M059J (cell line): ENCODE measurements at places on chromosomes 16 and 17.

- DNase-seq: no peak
Observed at GRCh38 chr17:64400642-64401041, 10.0 kb upstream of the PECAM1 start.

GRCh38 chr16:6374821-6375220 is 957.8 kb upstream of the RBFOX1 start:
- DNase-seq: no peak

DNA sequence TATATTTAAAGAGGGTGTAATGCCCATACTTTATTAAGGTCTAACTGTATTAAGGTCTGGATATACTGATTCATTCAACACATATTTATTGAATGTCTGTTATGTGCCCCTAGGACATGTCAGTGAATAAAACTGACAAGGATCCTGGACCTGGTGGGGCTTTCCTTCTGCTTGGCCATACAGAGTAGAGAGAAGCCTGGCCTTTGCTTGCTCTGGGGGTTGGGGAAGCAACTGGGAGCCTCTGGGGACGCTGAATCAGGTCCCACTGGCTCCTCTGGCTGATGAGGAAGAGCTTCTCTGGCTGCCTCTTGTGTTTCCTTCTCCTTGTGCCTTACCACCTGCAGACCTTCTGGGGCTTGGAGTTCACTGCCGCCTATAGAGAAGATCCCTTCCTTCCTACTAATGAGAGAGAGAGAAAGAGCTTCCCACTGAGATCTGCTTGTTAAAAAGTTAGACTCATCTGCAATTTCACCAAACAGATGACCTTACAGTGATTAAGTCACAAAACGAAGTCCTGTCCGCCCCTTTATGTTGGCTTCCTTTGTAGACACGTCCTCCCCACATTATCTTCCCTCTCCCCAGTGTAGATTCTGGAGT is 49.7 kb downstream of the MSI2 start:
- peak; percentile 54 for DNase-seq

DNA sequence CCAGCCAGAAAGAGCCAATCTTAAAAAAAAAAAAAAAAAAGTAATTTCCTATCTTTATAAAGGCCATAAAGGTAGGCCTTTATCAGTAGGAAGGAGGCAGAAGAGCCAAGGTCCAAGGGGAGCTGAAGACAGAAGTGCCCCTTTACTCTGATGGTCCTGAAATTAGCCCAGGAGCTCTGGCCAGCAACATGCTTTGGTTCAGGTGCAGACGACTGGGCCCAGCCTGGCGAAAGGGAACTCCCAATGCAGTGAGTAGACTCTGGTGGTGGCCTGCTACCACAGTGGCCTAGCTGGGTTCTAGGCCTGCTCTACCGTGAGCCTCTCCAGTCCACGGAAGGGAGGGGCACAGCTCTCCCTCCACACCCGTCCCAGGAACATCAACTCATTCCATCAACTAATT is 23.1 kb upstream of the MEIOB start:
- no peak for DNase-seq

GRCh38 chr17:12421646-12422306 is 243.9 kb upstream of the MYOCD start:
- peak; percentile 67 for DNase-seq

GRCh38 chr16:85528528-85529387 is 84.4 kb upstream of the GSE1 start:
- DNase-seq: no peak

GRCh38 chr16:50103764-50104163 is 38.0 kb downstream of the HEATR3 start:
- DNase-seq: no peak

DNA sequence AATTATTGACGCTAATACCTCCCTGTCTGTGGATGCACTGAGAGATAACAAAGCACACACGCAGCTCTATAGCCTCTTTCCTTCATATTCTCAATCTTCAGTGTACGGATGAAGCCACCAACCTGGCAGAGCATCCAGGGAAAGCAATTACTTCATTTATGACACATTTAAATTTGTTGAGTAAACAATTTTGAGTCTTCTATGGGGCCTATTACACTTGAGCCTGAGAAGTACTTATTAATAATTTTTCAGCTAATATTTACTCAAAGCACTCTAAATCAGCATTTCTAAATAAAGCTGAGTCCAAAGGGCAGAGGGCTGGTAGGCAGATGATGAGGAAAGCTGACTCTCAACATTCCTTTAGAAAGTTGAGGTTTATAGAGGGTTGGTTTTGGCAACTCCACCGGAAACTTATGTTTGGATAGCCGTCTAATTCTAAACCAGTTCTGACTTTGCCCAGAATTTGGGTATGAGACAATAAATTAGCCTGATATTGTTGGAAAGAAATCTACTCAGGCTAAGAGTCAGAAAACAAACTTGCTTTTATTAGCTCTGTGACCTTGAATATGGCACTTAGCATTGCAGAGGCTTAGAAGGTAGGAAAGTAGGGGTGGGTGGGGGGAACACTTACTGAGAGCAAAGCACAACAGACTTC is 643.5 kb downstream of the CDH11 start:
- peak; percentile 68 for DNase-seq

- peak; percentile 69 for DNase-seq
Observed at GRCh38 chr17:12599186-12599920, 66.3 kb upstream of the MYOCD start.

GRCh38 chr17:20095336-20096080 is 86.3 kb downstream of the SPECC1 start:
- DNase-seq: peak; percentile 53

GRCh38 chr17:28576758-28577465 is at the start of gene ALDOC:
ALDOC (minus strand) TSS chr17:28576895; CDS start chr17:28575532, 1,363 bp downstream.
- peak; percentile 26 for DNase-seq

GRCh38 chr16:77191259-77191969 is 424 bp downstream of the MON1B start:
- peak; percentile 20 for DNase-seq

DNA sequence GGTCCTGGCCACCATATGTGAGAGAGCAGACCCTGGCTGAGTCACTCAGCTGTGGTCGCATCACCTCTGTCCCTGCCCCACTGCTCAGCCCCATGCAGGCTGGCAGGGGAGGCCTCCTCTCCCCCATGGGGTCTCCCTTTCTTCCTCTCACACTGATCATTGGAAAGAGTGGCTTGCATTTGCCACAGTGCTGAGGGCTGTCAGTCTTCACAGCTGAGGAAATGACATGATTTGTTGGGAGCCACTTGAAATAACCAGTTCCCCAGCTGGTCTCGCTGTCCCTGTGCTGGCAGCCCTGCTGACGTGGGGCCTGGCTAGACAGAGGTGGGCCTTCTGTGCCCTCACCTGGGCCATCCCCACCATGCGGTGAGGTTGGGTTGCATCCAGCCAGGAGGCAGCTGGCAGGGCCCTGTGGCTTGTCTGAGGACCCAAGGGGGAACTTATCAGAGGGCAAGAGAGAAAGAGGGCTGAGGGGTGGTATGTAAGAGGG is 30.1 kb upstream of the MED9 start:
- no peak for DNase-seq

DNA sequence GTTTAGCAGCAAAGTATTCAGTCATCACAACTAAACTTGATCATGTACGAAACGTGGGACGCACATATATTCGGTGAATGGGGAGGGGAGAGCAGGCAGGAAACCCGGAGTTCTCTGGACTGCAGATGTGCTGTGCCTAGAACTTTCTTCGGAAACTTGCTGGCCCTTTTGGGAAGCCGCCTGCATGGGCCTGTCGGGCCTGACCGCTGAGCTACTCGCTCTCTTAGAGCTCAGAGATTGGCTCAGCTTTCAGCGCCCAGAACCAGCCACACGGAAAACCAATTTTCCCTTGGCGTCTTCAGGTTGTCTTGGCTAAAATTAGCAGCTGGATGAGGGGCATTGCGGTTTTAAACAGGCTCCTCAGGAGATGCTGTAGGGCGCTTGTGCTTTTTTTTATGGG is 38.1 kb downstream of the ZDHHC7 start:
- no peak for DNase-seq

- DNase-seq: peak; percentile 46
Observed at GRCh38 chr16:88560714-88561484, 9.3 kb upstream of the ZC3H18 start.

DNA sequence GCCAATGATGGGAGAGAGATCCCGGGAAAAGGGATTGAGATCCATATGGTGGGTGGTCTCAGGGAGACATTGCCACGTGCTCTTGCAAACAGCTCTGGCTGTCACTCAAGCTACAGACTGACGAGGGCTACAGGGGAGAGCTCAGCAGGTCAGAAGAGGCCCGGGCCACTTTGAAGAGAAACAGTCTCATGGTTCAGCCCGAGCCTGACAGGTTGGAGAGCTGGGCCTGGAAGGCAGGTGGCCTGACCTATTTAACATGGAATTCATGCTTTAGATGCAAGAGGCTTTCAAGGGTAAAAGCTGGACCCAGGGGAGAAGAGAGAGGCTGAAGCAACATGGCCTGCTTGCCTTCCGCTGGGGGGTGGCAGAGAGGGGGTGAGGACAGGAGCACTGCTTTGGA is 81.0 kb upstream of the BRD7 start:
- no peak for DNase-seq

GRCh38 chr16:1989209-1990100 is at the start of gene SYNGR3:
SYNGR3 (plus strand) TSS chr16:1989970; CDS start chr16:1990103, 133 bp downstream.
- no peak for DNase-seq

GRCh38 chr17:72634621-72635020 is 457.9 kb downstream of the SLC39A11 start:
- no peak for DNase-seq

DNA sequence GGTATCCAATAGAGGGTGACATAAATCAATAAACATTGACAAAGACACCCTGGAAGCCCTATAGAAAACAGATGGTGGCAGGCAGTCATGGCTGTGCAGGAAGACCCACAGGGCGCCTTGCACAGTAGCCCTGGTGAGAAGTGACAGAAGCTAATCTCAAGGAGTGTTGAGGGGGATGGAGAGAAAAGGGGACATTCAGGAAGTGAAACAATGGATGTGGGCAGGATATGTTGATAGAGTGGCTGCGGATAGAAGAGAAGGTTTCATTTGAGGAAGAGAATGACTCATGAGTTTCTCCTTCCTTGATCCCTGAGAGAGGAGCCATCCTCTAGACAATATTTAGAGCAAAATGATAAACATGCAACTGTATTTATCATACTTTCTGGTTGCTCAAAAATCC is 468.8 kb upstream of the HSBP1 start:
- DNase-seq: peak; percentile 85
